ENCODE measurements at places on chromosomes 3 and 15.

- DNase-seq: no peak
Measured at GRCh38 chr3:159619341-159619885, 369.2 kb upstream of the IL12A start.

DNA sequence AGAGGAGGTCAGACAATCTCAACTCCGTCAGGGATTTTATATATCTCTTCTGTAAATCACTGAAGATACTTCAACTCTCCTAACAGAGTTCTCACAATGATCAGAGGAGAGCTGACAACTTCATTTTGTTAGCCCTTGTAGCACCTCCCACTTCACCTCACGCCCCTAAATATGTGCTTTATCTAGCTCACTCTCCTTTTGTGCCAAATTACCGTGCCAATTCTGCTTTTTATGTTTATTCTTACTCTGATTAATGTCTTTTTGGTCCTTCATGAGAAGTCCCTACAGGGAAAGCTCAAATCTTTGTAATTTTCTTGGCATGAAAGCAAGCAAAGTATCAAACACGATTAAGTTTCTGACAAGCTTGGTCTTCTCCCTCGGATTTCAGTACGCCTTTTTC is 636.1 kb upstream of the NAALADL2 start:
- DNase-seq: no peak

DNA sequence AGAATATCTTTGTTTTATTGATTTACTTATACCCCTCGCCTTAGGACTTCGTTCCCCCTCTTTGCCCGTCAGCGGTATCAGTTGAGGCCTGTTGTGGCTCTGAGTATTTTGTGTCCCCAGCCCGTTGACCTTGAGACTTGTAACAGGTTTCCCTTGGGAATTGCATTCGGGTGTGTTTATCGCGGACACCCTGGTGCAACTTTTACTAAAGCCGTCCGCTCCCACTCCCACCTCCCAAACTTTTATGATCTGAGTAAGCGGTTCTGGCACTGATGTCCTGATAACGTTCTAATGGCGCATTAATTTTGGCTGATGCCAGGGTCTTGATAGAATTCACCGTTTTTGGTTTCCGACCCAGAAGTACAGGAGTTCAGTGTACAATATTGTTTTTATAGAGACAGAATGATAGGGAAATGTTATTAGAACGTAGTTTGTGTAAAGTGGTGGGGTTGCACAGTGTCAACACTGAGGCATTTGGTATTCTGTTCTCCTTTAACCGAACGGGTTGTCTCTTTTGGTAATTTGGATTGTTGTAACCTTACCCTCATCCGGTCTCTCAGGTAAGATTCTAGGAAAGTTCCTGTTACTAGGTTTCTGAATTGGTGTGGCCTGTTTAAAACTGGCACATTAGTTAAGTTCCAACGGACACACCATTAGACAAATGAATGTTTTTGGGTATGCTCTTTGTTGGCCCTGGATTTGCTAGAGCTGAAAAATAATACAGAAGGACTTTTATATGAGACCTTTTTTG is 47.8 kb downstream of the OIP5 start:
- DNase-seq: peak; percentile 9

- DNase-seq: no peak
Measured at GRCh38 chr15:32134842-32135241, 104.5 kb downstream of the CHRNA7 start.

DNA sequence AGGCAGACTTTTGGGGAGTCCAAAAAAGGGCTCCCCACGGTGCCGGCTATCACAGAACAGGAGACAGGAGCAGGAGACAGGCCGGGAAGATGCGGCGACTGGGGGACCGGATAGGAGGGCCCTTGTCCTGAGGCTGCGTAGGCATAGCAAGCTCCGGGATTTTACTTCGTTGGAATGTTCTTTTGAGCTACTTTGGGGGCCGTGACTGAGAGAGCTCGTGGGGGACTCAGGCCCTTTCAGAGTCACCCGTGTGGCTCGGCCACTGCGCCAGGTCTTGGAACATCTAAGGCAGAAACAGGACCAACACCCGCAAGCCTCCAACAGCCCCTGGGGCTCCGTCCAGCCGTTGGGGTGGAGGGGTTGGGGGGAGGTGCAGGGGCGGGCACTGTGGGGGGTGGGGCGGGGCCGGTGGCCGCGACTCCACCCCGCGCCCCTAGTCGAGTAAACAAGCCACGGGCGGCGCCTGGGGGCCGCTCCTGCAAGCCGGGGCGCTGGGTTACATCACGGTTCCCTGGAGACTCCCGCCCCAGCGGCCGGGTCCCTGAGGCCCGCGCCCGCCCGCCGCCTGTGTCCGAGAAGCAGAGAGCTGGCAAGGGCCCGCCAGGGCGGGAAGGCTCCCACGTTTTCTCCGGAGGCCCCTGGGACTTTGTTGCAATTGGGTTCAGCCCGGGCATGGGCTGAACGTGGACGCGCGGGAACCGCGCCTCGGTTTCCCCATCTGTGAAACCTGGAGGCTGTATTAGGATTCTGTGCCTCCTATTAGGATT is 23.3 kb upstream of the C15orf39 start:
- DNase-seq: no peak

GRCh38 chr3:43688245-43688650 is 2.5 kb upstream of the ABHD5 start:
- no peak for DNase-seq
